ENCODE measurements at places on chromosomes 1 and 21.

DNA sequence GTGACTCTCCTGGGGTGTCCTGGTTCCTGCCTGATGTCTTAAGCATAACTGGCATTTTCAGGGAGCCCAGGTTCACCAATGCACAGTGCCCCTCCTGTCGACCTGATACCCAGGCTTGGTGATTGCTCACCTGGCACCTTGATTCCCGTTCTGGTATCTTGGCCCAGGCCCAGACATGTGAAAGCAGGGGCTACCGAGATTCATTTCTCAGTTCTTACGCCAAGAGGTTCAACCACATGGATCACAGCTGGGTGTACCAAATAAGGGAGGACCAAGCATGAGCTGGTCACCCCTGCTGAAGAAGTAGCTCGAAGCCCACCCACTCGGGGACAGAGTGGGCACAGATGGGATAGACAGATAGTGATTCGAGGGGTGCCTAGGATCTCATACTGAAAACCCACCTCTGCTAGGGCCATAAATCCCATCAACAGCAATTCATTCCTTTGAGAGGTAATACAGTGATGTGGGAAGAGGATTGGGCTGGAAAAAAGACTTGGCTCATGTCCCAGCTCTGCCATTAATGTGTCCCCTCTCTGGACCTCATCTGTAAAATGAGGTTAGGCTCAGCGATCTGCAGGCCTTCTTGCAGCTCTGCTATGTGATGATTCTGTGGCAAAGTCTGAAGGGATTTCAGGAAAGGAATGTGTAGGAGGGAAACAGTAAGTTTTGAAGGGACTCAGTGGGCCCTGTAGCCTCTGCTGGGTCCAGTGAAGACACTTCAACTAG is 2.7 kb downstream of the EPHX1 start:
- DNase-seq: no peak

- DNase-seq: no peak
These were observed 75.4 kb downstream of the AHCTF1 start for GRCh38 chr1:246856371-246856770.

DNA sequence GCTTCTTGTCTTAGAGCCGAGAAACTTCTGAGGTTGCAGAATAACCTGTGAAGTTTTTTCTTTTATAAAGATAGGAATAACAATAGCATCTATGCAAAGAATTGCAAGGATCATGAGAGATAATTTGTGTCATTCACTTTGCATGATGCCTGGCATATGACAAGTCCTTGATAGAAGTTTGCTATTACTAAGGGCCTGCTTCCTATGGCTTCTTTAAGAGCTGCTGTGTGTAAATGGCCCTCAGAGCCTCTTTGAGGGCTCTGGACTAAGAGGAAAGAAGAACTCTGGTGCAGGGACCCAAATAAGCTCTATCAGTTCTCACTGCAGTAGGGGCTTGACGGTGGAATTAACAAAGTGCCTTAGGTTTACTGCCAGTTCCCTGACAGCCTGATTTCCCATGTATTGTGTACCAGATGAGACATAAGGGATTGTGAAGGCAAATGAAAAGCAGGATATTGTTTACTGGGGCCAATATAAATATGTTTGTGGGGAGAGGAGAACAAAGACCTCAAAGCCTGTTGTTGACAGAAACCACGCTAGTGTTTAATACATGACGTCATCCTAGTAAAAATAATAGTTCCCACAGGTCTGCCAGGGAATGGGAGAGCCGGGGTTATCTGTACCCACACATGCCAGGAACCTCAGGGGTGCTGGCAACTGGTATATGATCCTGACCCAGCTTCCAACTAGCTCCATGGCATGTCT is 131.2 kb upstream of the UBE2U start:
- no peak for DNase-seq

DNA sequence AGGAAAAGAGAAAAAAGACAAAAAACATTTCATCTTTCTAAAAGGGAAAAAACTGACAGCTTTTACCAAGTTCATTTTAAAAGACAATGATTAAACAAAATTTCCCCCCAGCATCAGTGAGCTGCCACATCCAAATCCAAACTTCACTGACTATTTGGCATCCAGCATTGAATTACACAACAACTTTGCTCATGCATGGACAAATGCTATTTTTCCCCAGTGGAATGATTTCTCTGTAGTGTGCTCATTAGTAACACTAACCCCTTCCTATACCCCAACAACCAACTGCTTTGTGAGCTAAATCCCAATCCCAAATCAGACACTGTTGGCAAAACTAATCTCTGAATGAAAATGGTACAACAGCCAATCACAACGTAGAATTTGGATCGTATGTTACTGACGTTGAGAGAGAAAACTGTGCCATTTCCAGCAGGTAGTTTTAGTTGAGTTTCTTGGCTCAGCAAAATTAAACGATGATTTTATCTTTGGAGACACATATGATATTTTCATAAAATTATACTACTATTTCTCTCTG is 37.9 kb downstream of the PIK3R3 start:
- DNase-seq: no peak

DNA sequence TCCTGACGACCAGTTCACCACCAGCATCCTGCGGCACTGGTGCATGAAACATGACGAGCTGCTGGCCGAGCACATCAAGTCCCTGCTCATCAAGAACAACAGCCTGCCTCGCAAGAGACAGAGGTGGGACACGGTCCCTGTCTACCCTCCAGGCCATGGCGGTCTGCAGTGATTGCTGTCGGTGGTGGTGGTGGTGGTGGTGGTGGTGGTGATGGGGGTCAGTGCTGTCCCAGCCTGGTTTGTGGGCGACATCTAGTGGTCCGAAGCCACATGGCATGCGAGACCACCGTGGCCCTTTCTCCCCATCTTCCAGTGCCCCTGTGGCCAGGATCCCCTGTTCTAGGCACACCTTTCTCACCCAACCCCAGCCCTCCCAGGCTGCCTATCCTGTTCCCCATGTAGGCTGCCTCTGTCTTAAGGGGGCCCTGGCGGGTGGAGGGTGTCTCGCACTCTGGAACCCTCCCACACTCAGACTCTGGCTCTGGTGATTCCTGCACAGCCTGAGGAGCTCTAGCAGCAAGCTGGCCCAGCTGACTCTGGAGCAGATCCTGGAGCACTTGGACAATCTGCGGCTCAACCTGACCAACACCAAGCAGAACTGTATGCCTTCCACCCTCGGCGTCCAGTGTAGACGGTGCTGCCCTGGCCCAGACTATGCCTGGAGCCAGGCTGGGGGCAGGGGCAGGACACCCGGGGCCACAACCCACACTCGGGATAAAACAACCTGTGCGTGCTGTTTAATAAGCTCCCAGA is 3.2 kb upstream of the SLC27A3 start:
- peak; percentile 72 for DNase-seq

GRCh38 chr1:33443080-33443704 is 12.3 kb upstream of the PHC2 start:
- DNase-seq: no peak

GRCh38 chr1:202967684-202968281 is 726 bp upstream of the CYB5R1 start:
- no peak for DNase-seq

GRCh38 chr1:180905927-180906326 is 6.8 kb upstream of the KIAA1614 start:
- DNase-seq: no peak

DNA sequence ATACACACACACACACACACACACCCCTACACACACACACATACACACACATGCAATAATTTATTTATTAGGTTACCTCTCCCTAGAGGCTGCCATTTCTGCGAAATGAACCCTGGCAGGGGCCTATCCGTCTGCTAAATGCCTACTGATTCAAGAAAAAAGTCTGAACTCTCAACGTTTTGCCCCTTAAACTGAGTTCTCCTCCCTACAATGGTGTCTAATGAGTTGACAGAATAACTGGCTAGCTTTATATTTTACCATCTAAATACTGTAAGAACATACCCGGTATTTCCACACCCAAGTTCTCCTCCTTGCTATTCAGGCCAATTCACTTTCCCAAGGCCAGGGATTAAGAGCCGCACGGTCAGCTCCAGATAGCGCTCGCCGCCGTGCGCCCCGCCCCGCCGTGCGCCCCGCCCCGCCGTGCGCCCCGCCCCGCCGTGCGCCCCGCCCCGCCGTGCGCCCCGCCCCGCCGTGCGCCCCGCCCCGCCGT is 339 bp upstream of the RNPC3 start:
- DNase-seq: peak; percentile 72

DNA sequence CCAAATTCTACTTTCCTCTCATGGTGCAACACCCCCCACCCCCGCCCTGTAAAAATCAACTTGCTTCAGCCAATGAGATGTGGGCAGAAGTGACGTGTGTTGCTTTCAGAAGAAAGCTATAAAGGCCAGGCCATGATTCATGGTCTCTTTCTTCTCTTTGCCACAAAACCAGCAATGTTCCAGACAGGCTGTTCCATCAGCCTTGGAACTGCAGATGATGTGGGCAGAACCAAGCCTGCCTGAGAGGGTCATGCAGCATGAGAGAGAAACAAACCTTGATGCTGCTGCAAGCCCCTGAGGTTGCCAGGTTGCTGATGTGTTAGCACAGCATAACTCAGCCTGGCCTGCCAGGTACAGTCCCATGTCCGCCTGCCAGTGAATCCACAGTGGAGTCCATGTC is 41.8 kb downstream of the MIS18A start:
- no peak for DNase-seq

GRCh38 chr1:23448846-23449245 is 24.3 kb upstream of the TCEA3 start:
- DNase-seq: no peak

DNA sequence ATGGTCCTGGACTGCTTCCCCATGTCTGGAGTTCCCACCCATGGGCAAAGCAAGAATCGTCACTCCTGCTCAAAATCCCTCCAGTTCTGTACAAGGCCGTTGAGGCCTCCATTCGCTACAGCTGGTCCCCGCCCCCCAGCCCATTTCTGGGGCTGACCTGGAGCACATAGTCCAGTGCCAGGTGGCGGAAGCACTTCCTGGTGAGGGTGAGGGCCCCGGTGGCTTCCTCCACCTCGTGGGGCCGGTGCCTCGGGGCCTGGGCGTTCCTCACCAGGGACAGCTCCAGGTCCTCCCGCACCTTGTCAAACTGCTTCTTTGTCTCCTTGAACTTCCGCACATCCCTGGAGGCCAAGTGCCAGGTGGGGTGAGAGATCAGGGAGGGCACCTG is 7.4 kb downstream of the ACAP3 start:
- DNase-seq: no peak

DNA sequence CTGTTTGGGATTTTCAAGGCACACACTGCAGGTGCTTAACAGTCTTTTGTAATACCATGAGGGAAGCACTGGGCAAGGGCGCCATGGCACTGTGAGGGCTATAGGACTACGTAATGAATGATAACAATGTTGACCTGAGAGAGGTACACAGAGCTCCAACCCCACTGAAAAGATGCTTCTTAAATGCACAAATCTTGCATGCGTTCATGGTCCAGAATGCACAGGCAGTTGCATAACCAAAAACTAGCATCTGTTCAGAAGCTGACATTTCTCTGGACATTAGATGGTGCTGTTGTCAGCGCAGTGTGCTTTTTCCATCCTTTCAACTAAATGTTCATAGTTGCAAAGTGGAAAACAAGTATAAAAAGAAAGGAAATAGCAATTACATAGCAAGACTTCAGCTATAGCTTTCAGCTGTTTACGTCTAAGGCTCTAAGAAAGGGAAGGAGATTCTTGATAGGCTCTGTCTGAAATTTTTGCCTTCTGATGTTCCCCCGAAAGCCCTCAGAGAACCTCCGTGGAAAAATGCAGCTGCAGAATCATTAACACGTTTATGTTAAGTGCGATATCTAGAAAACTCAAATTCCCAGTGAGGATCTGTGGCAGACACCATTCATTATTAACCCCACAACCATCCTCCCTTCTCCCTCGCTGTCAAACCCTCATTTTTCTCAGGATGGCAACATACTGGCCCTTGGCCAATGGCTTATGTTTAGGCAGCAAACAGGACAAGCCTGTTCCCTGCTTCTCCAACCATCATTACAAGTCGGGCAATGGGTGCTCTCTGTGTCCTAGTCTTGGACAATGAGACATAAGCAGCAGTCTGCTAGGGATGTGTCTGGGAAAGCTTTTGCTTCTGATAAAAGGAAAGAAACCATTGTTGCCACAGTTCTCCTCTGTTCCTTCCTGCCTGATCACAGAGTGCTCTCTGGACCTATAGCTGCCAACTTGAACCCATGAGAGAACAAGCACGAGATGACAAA is 8.2 kb upstream of the TARBP1 start:
- DNase-seq: peak; percentile 37

GRCh38 chr1:39142401-39143060 is 62.0 kb upstream of the MACF1 start:
- DNase-seq: no peak

DNA sequence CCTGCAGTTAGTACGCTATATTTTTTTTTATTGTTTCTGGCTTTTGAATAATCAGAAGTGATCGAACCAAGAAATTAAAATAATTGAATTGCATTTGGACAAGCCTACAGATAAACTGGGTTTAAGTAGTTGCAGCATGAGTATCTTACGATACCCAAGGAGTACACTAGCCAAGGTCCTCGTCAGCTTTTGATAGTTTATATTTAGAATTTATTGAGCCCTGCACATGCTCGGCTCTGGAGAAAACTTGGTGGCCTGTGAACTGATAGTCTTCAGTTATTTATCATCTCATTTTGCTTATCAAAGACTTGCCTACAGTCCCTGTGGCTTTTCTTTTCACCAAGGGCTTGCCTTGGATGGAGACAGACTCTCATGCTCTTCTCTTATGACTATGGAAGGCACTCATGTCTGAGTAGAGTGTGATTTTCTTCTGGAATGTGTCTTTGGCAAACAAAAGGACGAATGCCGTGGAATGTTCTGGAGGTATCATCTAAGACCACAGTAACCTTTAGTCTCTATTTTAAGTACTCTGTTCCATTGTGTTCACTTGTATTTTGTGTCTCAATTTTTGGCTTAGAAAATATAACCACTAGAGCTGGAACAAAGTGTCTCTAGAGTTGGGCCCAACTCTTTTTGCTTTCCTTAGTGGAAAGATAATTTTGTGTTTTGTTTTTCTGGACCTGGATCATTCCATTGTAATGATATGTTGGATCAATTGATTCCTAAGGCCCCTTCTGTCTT is 35.9 kb downstream of the BCL9 start:
- no peak for DNase-seq

DNA sequence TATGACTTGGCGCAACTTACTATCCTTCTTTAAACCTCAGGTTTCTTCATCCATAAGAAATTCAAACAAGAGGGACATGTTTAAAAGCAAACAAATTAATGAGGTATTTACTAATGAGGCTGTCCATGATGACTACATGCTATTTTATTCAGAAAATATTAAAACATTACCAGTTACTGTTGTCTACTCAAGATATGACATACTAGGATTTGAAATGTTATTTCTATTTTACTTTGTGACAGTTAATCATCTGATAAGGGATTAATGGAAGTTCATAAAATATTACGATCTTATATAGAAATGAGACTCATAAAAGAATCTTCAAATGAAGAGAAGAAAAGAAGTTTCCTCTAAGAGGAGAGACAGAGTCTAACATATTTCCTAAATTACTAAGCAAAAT is 80.1 kb downstream of the SPATA6 start:
- no peak for DNase-seq

GRCh38 chr1:67020765-67021164 is 33.2 kb downstream of the SLC35D1 start:
- DNase-seq: no peak

GRCh38 chr1:67771749-67772148 is 61.5 kb downstream of the GNG12 start:
- no peak for DNase-seq

GRCh38 chr1:101820071-101820470 is 176.7 kb downstream of the OLFM3 start:
- DNase-seq: no peak

- peak; percentile 42 for DNase-seq
These were observed 40.6 kb downstream of the TNNT2 start for GRCh38 chr1:201336711-201337450.

- no peak for DNase-seq
These were observed 994 bp upstream of the ACBD6 start for GRCh38 chr1:180503280-180503862.
